HFF-Myc (cell line): ENCODE measurements at places on chromosomes 13 and 19.

DNA sequence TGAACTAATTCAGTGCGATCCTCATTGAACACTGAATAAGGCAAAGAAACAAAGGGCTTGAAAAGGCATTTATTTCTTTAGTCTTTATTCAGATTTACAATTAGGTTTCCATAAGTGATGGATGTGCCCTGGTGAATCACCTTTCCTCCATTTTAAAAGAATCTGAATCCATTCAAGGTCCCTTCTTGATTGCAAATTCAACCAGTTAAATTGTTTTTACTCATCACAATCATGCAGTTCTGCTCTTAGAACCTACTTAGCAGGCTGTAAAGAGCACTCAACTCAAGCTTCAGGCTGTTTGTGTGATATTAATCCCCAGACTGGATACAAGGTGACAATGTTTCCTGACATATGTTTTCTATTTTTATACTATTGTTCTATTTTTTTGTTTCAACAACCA lies 321.0 kb downstream of the TBC1D4 start:
- DNase-seq, result no peak

DNA sequence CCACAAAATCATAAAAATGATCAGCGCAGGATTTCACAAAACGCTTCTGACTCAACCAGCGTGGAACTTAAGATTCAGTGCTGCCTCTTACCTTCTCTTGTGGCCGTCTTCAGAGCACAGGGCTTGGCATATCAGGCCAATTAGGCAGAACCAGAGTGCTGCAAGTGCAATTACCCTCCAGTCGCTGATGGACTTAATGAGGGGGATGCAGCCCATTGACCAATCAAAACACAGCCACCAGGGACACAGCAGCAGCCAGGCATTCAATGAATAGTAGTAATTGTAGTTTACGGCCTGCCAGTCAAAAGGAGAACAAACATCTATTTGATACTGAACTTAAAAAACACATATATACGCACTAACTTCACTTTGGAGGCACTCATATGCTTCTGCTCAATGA lies 38.2 kb downstream of the TMTC4 start:
- no peak for DNase-seq

DNA sequence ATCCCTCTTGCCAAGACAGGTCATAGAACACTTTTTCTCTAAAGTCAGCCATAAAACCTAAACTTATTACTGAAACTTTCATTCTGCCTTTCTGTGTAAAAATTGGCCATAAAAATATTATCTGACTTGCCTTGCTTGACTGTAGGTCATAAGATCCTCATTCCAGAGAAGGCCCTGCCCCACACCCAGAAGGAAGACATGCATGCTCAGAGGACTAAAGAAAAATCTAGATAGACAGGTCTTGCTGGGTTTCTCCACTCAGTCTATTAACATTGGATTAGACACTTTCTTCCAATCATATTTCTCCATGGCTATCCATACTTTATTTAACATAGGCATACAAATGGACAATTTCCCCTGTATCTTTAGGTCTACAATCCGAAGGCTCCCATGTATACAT lies 1066.5 kb downstream of the SLITRK1 start:
- DNase-seq, result no peak

GRCh38 chr19:19535311-19536191 lies 2.5 kb upstream of the CILP2 start:
- no peak for DNase-seq

DNA sequence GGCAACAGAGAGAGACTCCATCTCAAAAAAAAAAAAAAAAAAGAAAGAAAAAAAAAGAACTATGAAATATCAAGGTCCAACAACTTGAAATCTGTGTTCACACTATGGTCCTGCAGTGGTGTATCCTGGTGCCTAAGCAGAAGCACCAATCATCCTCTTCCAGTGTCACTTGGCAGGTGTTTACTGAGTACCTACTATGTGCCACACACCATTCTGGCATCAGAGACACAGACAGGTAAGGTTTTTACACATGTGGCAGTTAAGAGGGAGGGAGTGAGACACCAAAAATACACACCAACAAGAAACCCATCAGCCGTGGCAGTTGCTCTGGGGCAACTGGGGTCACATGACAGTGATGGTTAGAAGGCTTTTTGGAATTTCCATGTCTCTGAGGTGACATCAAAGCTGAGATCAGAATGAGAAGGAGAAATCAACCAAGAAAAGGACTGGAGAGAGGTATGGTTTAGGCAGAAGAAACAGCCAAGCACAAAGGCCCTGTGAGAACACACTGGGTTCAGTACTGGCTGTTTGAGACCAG lies 17.6 kb downstream of the PBX4 start:
- DNase-seq, result no peak

DNA sequence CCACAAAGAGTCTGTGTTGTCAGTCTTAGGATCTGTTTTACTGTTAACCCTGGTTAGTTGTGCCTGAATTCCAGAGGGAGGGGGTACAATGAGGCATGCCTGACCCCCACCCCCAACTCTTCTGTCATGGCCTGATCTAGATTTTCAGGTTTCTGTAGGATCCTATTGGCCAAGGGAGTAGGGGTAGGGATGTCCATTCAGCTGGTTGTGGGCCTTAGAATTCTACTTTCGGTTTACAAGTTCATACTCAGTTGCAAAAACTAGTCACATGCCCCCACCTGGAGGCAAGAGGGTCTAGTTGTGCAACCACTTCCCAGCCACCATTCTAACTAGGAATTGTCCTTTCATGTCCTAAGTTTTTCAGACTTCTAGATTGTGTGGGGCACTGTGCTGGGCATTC lies 94.3 kb upstream of the MBNL2 start:
- no peak for DNase-seq

GRCh38 chr19:54287456-54287855 lies 6.5 kb upstream of the LILRB2 start:
- DNase-seq, result no peak

DNA sequence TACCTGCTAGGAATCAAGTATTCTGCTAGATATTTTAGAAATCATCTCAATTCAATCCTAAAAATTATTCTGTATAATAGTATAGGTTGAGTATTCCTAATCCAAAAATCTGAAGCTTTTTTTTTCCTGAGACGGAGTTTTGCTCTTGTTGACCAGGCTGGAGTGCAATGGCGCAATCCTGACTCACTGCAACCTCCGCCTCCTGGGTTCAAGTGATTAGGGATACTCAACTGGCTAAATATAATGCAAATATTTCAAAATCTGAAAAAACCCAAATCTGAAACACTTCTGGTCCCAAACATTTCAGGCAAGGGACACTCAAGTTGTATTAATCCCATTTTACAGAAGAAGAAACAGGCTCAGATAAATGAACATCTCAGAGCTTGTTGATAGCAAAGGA lies 17.2 kb upstream of the USPL1 start:
- no peak for DNase-seq

DNA sequence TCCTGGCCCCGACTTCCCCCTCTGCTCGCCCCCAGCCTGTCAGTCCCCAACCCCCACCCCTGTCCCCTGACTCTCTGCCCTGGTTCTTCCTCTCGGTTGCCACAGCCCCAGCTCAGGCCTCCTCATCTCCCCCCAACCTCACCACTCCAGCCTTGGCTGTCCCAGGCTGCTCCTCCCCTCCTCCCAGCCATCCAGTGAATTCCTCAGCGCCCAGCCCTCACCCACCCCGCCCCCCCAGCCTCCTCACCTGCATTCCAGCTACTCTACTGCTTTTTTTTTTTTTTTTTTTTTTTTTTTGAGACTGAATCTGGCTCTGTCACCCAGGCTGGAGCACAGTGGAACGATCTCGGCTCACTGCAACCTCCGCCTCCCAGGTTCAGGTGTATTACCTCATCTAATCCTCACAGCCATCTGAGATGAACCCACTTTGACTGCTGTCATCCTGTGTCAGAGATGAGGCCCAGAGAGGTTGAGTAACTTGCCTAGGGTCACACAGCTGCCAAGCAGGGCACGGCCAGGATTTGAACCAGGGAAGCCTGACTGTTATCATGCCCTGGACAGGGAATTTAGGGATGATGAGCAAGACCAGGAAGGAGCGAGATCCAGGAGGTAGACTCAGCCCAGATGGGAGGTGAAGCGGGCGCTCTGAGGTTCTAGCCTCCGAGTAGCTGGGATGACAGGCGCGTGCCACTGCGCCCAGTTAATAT lies 2.6 kb downstream of the SULT2B1 start:
- DNase-seq, result no peak
